Left renal pelvis (tissue), 4 donors: ENCODE measurements at places on chromosomes 11 and 22.
A peak's percentile ranks its signal among the peaks of the same experiment; 100 is the strongest.

- no peak for DNase-seq
Measured at GRCh38 chr11:27720277-27720830, 20.1 kb upstream of the BDNF start.

DNA sequence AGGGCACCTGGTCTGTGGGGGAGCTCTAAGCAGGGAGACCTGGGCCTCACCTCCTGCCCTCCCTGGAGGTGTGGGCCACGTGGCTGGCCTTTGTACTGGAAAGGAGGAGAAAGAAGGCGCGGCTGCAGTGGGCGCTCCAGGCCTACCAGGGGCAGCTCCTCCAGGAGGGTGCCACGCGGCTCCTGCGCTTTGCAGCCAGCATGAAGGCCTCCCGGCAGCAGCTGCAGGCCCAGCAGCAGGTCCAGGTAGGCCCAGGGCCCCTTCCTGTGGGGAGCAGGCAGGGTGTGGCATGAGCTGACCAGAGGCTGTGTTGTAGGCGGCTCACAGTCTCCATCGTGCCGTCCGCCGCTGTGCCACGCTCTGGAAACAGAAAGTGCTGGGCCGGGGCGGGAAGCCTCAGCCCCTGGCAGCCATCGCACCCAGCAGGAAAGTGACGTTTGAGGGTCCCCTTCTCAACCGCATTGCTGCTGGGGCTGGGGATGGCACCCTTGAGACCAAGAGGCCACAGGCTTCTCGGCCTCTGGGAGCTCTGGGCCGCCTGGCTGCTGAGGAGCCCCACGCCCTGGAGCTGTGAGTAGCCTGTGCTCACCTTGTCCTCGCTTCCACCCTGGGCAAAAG lies 48.6 kb downstream of the PISD start:
- DNase-seq, result no peak

DNA sequence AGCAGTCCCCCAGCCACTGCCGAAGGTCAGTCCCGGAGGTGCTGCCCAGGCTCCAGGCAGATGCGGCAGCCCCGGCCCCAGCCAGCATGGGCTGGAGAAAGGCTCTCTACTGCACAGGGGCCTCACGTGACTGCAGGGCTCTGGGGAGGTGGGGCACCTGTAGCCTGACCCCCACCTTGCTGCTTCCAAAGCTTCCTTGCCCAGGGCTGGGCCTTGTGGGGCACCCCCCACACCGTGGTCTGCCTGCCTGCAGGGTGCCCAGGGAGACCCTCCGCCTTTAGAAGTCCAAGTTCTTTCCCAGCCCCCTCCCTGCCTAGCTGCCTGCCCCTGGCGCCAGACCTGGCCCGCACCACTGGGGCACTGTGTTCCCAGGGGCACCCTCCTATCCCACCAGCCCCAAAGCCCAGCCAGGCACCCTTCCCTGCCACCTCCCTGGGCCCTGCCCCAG lies 28.4 kb upstream of the TXNRD2 start:
- DNase-seq, result no peak

- no peak for DNase-seq
Measured at GRCh38 chr22:37053310-37054055, 1.9 kb downstream of the KCTD17 start.

- peak; percentile 10 for DNase-seq
Measured at GRCh38 chr11:18243783-18244362, 4.6 kb downstream of the SAA2 start.
